ENCODE measurements at places on chromosomes 2 and 18.

- no peak for DNase-seq
Measured at GRCh38 chr18:11119959-11120587, 29.3 kb downstream of the PIEZO2 start.

DNA sequence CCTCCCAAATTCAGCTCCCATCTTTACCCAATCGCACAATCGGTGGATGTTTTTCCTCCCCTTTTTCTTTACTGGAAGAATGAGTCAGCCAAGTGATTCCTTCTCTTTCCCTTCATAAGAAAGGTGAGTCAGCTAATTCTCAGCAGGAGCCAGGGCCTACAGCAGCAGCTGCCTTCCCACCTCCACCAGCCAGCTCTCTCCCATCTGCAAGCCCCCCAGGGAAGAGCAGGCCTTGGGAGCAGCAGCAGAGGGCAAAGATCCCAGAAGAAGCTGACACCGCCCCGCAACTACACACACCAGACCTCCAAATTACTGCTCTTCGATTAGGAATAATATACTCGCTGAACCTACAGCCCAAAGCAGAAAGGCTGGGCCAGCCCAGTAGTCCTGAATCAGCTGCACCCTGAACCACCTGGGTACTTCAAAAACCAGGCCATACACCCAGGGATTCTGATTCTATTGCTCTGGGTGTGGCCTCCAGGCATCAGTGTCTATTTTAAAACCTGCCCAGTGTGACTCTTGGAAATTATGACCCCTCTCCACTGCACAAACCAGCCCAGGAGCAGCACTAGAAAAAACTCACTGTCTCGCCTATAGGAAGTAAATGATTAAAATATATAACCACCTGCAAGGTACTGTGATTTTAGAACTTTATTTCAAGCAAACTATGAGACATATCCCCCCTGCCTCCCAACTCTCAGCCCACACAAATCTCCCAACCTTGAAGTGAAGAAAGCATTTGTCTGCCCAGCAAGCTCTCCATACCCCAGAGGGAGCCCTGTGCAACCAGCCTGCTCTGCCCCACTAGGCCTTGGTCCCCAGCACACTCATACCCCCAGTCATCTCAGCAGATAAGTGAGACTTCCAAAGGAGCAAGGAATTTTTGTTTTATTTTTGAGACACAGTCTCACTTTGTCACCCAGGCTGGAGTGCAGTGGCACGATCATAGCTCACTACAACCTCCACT, 7.3 kb downstream of the SFXN5 start:
- no peak for DNase-seq

DNA sequence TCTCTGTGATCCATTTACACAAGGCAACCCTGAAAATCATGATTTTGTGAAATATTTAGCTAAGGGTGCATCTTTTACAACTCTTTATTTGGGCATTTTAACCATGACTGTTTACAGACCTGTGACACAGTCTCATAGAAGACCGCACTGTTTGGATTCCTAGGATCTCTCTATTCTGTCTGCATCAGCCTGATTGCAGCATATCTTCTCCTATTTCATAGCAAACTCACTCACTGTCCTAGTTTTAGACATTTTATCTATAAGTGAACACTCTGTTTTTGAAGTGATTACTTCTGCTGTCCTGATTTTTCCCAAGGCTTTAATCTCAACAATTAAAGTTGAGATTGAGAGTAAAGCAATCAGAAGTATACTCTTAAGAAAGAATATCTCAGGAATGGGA, 56.2 kb downstream of the CAVIN2 start:
- DNase-seq: no peak

- no peak for DNase-seq
Measured at GRCh38 chr2:8319219-8319618, 362.6 kb upstream of the ID2 start.

GRCh38 chr18:10252952-10253705, 201.3 kb upstream of the APCDD1 start:
- no peak for DNase-seq
